ENCODE measurements at places on chromosomes 3 and 15.

- no peak for DNase-seq
Measured at GRCh38 chr3:156843071-156843808, 17.1 kb downstream of the LEKR1 start.

DNA sequence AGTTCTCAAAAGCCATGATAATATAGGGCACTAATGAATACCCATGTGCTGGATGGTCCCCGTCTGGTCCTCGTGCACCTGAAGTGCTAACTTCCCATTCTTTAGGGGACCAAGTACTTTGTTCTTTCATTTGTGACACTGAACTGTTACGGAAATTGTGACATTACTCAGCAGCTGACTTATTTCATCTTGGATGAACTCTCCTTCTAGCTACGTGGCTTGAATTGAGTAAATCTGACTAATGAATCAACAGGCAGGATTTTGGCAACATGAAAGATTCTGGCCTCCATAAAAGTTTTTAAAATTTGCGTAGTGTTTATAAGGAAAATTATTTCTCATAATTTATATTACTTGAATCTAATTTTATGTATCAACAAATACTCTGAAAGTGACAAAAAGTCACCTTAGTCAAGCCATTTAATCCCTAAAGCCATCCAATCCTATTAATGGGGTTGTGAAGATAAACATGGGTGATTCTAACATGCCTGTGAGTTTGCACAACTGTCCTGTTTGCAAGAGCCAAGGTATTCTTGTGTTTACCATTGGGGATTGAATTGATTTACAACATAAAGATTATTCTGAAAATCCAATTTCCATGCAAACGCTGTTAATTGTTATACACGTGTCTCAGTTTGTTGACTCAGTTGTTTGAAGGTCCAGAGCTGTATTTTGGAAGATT, 119.9 kb downstream of the AGBL1 start:
- DNase-seq, result no peak

DNA sequence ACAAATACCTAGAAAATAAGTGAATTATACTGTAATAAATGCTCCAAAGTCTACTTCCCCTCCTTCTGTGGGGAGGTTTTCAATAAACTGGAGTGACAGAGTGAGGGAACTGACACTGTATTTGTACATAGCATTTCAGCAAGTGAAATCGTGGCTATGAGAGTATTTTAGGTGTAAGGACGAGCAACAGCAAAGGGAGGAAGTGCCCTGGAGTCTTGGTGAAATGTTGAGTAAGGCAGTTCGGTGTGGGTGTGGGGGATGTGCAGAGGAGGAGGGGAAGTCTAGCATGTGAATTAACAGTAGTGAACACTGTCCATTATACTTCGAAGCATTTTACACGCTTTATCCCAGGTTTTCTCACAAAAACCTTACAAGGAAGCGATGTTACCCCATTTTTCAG, 18.1 kb upstream of the P2RY13 start:
- DNase-seq, result no peak

GRCh38 chr3:143482106-143483088, 362.8 kb downstream of the CHST2 start:
- DNase-seq, result no peak

GRCh38 chr15:92510163-92510882, 116.6 kb downstream of the ST8SIA2 start:
- DNase-seq, result no peak

GRCh38 chr3:37068031-37068430, 74.7 kb downstream of the MLH1 start:
- DNase-seq, result no peak

DNA sequence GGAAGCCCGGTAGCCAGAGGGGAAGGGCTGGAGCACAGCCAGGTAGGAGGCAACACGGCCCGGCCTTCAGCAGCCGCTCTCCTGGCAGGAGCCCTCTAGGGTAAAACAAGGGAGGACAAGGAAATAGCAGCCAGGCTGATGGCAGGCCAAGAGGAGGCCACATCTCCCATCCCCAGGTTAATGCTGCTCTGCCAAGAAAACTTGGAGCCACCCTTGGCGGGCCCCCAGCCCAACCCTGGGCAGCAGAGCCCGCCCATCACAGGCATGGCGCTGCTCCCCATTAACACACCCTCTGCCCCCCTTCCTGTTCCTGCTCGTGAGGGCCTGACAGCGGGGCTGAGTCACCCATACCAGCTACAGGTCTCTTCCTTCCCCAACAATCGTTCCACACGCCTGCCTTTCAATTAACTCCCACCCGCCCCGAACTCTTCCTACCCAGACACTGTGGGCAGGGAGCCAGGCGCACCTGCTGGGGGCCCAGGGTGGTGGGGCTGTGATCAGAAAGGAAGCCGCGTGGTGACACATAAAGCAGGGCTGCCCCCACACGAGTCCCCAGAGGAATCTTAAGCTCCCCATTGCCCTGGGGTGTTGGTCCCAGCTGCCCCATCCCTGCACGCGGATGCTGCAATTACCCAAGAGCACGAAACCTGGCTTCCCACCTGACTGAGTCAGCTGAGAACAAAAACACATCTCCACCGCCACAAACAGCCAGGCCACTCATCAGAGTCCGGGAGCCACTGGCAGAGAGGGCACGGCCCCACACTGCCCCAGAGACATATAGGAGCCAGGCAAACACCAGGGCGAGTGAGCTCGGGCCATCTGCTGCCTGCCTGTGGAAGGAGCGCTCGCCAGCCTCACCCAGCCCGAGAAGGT, at the start of gene C15orf62:
TSS of gene C15orf62 (plus strand) at position 707 of the 873 bp plus-strand sequence. CDS start 516 bp downstream, outside the sequence.
- peak; percentile 63 for DNase-seq

DNA sequence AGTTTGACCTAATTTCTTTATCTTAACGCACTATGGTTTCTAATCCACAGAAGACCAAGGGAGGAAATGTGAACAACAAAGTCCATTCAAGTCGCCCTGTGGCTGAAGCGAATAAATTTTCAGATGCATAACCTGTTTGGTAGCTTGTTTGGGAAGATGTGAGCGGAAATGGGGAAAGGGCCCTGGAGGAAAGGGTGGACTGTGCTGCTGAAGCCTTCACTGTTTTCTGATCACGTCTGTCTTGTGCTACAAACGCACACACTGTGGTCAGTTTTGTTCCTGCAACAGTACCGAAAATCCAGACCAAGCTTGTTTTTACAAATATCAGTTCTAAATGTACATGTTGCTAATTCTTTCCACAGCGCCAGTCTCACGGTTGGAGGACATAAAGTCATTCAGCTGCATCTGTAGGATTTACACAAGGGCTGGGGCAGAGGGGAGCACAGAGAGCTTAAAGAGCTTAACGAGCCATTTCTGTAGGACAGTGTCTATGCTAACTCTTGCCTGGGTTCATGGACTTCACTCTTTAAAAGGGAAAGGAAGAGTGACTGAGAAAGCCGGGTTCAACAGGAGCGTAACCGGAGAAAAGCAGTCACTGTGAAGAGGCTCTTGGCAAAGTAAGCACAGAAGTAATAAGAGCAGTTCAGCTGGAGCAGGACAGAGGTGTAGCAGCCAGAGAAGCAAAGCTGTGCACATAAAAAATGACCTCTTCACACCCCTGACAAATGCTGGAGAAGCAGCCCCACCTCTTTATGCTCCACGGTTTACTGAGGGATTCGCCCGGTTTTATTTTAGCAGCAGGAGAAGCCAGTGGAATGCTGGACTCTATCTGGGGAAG, 66.6 kb downstream of the USF3 start:
- DNase-seq, result no peak

GRCh38 chr3:37519661-37520060, 342.0 kb upstream of the CTDSPL start:
- DNase-seq, result no peak

DNA sequence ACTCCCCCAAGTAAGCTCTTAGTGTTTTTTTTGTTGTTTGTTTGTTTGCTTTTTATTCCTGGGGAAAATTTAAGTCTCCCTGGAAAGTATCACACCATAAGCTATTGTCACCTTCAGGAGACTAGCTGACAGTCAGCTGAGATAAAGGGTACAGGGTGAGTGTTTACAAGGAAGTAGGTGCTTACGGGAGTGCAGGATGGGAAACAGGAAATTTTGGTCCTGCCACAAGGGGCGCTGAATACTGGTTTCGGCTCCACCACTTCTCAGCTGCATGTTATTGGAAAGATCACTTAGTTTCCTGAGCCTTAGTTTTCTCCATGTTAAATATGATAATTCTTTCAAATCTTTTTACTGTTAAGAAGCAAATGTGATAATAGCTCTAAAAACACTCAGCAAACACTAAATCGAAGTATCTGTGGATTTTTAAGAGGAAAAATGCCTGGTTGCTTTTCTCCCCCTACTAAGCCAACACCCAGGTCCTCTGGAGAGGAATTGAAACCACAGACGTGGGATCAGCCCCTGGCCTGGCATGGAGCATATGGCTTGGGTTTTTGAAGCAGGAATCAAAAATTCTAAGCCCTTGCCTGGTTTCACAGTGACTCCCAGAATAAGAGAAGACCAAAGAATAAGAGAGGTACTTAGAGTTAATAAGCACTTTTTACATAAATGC, 90.7 kb downstream of the SCN11A start:
- DNase-seq, result no peak

DNA sequence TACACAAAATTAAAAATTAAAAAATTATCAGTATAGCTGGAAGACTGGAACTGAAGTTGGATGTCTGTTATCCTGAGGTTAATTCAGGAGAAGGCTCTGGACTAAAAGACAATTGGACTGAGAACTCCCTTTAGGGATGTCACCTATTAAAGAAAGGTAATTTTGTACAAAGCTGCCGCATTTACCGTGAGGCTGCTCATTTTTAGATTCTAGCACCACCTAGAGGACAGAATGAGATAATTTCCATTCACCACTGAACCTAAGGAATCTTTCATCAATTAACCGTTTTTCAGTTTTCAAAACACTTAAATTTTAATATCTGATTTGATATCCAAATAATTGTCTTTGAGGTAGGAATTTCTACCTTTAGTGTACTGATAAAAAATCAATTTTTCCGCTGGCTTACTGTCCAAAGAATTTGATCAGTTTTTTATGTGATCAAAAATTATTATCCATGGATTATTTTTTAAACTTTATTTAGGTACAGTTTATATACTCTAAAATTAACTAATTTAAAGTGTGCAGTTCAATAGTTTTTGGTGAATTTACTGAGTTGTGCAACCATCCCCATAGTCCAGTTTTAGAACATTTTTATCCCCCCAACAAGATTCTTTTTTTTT, 106.7 kb upstream of the TNIK start:
- no peak for DNase-seq

DNA sequence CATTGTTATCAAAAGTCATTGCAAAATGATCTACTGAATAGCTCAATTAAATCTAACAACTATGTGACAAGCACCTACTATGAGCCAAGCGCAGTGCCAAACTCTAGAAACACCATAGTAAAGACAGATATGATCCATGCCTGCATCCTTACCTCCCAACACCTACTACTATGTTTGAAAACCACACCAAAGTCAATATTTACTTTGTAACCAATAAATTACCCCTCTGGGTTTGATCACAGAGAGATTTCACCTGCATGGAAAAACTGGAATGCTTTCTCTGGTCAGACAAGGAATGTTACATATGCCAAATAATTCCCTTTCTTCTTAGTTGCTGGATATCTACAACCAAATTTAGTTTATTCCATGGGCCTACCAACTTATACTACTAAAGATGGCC, 422.2 kb downstream of the FHIT start:
- no peak for DNase-seq

DNA sequence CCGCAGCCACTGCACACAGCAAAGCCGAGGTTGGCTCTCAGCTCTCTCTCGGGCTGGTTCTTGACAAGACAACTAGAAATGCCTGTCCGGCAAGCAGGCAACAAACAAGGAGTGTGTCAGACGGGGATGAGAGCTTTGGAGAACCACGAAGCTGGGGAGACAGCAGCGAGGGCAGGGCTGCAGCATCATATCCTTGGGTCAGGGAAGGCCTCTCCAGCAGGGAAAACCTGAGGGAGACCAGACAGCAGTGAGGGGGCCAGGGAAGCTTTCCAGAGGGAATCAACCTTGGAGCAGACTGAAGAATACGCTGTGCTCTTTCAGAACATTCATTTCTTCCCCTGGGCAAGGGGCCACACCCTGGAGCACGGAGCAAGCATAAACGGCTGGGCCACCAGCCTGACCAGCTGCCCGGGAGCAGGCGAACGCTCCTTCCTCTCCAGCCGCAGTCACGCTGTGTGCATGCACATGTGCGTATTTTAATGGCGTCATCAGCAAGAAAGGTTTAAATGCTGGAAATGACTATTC, 58.7 kb downstream of the CHSY1 start:
- DNase-seq, result no peak

DNA sequence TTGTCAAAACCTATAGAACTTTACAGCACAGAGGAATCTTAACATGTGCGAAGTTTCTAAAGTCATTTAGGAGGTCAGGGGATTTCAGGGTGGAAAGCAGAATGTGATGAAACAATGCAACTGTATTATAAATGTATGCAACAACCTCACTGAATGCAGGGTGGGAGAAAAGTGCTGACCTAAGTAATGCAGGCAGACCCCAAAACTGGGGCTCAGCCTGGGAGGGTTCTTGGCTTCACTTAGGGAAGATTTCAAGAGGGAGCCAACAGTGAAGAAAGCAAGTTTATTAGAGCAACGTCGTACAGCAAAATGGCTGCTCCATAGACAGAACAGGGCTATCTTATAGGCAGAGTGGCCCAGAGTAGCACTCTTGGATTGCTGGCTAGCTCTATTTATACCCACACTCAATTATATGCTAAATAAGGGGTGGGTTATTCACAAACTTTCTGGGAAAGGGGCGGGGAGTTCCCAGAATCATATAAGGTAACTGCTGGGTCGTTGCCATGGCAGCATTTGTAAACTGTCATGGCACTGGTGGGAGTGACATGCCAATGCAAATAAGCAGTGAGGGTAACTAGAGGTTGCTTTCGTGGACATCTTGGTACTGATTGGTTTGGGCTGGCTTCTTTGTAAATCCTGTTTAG, 14.2 kb upstream of the CAND2 start:
- DNase-seq, result no peak

GRCh38 chr3:29185706-29186105, 95.2 kb upstream of the RBMS3 start:
- DNase-seq, result no peak

- DNase-seq, result no peak
Measured at GRCh38 chr3:159668990-159669476, 319.6 kb upstream of the IL12A start.

- DNase-seq, result no peak
Measured at GRCh38 chr3:70276901-70277300, 35.5 kb downstream of the MDFIC2 start.

GRCh38 chr3:60553144-60553543, 698.1 kb downstream of the FHIT start:
- DNase-seq, result no peak

GRCh38 chr15:37245358-37245757, 145.0 kb upstream of the MEIS2 start:
- DNase-seq, result no peak

DNA sequence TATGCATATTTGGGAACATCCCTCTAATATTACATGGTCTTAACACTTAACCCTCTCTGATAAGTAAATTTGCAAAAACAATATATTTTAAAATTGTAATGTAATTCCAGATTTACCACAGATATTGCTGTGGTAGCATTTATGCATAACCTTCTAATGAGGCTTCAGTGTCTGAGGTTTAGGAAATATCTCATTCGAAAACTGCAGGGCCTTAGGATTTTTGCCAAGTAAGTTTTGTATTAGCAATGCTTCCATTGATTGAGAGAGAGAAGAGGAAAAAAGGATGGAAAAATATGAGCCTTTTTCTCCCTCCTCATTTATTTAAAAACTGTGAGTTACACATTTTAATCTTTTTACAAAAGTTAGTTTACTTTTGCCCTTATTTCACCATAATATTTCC, 294.6 kb downstream of the EPHA3 start:
- DNase-seq, result no peak

All from stimulated activated CD4-positive, alpha-beta T cell treated with anti-CD3 and anti-CD28 coated beads, Interleukin-15, amount 100 ng/mL, for 1 hour (primary cell).